Esophagus squamous epithelium (tissue), 5 donors: ENCODE measurements at places on chromosomes 7 and 10. TPM values are rescaled to one million over a fixed set of nuclear protein-coding genes. Genes with fewer than 3 reads are reported as not detected.

Gene DIP2C
- total RNA-seq = 3.1 TPM

DNA sequence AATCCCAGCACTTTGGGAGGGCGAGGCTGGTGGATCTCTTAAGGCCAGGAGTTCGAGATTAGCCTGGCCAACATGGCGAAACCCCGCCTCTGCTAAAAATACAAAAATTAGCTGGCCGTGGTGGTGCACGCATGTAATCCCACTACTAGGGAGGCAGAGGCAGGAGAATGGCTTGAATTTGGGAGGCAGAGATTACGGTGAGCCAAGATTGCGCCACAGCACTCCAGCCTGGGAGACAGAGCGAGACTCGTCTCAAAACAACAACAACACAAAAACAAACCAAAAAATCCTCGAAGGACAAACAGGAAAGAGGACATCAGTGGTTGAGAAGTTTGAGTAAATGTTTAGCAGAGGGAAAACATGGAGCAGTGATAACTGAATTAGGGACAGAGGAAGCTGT, 52.3 kb upstream of the FAM3C start:
- no peak for DNase-seq

DNA sequence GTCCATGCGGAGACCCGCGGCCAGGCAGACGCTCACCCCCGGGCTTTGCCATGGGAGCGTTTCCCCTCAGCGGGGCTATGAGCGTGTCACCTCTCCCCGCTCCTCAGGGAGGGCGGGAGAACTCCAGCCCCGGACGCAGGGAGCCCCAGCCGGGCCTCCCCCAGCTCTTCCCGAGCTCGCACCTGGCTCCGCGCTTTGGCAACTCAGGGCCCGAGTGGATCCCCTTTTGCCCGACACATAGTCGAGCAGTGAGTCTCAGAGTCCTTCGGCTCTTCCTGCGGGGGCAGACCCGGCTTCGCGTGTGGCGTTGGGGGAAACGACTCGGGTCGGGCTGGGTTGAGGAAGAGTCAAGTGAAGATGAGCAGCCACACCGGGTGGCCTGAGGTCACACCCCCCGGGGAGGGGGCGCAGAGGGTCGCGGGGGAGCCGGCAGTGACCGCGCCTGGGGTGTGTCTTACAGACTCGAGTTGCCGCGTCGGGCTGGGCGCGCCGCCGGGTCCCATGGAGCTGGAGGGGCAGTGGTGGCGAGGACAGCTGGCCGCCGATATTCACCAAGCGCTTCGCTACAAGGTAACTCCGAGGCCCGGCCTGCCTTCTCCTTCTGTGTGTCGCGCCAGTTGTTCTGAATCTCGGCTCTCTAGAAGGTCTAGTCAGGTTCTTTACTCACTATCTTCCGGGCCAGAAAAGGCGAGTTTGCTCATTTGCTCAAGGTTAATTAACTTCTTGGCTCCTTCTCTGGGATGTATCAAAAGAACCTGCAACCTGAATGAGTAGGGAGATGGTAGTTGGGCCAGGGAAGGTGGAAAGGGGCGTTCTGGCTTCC, 721 bp downstream of the CCNJ start:
- no peak for DNase-seq

Gene TMED4
- total RNA-seq = 89.3 TPM

DNA sequence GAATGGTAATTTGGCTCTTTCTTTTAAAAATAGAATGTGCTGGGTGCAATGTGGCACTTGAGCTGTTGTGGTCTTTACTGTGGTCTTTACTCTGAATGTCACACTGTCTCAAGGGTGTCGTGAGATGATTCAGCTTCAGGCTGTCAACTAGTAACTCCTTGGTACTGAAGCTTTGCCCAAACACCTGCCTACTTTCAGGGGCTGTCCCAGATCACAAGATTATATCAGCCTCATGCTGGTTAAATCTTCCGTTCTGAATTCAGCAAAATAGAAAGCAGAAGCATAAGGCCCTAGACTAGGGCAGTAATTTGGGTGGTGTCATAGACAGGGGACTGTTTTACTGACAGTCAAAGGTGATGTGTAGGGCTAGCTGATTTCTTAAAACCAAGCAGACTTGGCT, 110.9 kb downstream of the BAMBI start:
- no peak for DNase-seq

GRCh38 chr7:18590744-18591340, 95.3 kb downstream of the HDAC9 start:
- no peak for DNase-seq

Gene SPACDR
- total RNA-seq = not detected

Gene PSPH
- 13.9 TPM for total RNA-seq

GRCh38 chr10:125625586-125625985, 57.4 kb downstream of the TEX36 start:
- DNase-seq = no peak

DNA sequence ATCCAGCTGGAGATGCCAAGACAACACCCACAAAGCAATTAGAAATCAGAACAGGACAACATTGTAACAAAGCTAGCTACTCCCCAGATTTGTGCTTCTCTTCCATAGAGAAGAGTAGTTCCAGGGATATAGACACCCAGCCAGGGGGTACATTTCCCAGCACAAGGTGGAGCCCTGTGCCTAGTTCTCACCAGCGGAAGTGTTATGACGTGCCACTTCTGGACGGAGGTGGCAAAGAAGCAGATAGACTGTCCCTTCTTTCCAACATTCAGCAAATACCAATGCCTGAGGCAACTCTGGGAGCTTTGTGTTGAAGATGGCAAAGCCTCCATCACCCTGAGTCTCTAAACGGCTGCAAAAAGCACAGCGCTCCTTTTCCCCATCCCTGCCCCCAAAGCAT, 23.4 kb upstream of the GSAP start:
- DNase-seq = no peak

Gene EPHB4
- 41.2 TPM for total RNA-seq

DNA sequence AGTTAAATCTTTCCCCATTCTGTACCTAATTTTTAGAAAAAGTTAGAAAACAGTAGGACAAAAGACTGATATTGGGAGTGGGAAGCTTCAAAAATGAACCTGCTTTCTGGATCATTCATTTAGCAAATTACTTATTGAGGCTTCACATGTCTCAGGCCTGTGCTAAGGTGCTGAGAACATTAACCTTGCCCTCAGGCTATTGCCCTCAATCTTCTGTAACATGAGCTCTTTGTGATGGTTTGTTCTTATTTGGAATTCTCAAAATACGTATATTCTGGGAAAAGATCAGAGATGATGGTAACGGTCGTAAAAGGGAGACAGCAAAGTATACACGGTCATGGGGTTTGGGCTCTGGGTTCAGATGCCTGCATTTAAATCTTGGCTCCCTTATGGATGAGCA, 39.5 kb upstream of the PRKG1 start:
- no peak for DNase-seq

DNA sequence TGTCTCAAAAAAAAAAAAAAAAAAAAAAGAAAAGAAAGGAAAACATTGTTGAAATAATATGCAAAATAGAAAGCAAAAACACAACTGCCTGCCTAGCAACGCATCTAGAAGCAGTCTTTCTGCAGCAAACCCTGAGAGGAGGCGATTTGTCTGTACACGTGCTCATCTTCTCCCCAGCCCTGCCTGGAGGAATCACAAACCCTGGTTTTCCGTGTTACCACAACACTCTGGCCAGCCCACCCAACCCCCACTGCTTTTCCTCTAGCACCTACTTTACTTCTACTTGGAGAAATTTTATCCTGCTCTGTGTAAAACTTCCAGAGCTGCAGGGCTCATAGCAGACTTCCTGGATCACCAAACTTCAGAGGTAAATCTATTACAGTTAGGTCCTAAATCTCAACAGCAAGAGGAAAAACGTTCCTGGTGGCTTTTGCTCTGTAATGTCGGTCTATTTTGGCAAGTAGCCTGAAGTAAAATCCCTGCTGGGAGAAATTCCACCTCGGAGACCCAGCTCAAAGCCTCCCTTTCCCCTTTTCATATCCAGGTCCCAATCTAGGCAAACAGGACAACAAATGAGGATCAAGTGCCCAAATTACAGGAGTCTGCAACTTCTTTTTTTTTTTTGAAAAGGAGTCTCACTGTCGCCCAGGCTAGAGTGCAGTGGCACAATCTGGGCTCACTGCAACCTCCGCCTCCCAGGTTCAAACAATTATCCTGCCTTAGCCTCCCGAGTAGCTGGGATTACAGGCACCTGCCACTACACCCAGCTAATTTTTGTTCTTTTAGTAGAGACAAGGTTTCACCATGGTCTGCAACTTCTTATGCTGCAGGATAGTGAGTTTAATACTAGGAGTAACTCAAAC, 91.6 kb downstream of the DNMBP start:
- no peak for DNase-seq

GRCh38 chr7:157293413-157293788, 43.4 kb upstream of the DNAJB6 start:
- no peak for DNase-seq

DNA sequence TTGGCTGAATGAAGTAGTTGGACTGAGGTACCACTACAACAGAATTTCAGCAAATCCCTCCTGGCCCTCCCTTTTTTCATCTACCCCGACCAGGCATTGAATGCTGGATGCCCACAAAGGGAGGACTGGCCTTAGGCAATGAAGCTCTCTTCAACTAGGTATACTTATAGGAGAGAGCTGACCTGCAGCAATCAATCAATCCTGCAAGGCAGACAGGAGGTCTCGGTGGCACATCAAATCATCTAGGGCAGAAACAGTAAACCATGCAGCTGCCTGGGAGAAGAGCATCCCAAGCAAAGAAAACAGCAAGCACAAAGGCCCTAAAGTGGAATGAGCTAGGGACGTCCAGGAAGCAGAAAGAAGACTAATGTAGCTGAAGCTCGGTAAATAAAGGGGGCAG, 2.4 kb upstream of the ABRAXAS2 start:
- DNase-seq = no peak

Gene CPA1
- not detected for total RNA-seq

Gene NDUFB8
- total RNA-seq = 215 TPM

Gene PROSER2
- total RNA-seq = 15.5 TPM

GRCh38 chr10:7412928-7413282, 2.1 kb upstream of the SFMBT2 start:
- no peak for DNase-seq

GRCh38 chr7:141737118-141737835, 881 bp upstream of the SSBP1 start:
- no peak for DNase-seq

- no peak for DNase-seq
These were observed 143.4 kb downstream of the VPS50 start for GRCh38 chr7:93375603-93376002.

GRCh38 chr10:48497780-48498770, 106.8 kb downstream of the ARHGAP22 start:
- DNase-seq = no peak

DNA sequence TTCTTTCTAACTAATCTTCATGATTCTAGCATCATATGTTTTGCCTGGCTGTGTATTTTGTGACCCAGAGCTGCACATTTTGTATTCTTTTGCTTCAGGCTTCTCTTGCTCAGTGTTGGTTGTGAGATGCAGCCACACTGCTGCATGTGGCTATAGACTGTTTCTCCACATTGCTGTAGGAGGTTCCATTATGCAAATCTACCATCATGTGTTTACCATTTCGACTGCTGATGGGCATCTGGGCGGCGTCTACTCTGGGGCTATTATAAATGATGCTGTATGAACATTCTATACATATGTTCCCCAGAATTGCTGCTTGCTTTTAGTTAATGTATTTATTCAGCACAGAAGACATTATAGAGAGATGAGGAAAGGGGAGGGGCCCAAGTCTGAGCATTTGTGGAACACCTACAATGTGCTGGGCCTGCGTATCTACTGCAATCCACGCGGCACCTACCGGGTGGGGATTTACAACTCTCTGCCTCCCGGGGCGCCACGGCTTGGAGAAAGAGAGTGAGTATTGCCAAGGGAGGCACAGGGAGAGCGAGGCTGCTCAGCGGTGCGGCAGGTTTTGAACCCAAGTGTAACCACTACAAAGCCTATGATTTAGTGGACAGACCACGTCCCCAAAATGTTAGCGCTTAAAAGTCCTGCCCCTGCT, 172.5 kb downstream of the PRKAG2 start:
- DNase-seq = no peak

DNA sequence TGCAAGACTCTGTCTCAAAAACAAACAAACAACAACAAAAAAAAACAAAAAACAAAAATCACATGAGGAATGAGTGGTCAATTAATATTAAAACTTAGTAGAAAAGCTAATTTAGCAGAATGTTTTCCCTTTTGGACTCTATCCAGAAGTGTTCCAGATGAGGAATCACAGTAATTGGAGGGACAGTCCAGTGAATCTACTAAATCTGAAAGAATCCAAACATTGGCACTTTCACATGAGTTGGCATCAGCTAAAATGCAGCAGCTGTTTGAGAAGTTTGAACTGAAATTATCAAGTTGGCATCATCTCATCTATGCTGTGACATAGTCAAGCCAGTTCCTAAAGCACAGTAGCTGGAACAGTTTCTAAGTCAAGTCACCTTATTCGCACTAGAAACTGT, 367.8 kb downstream of the PPP1R3A start:
- no peak for DNase-seq

GRCh38 chr7:18890885-18891621, 226.4 kb downstream of the TWIST1 start:
- DNase-seq = no peak

DNA sequence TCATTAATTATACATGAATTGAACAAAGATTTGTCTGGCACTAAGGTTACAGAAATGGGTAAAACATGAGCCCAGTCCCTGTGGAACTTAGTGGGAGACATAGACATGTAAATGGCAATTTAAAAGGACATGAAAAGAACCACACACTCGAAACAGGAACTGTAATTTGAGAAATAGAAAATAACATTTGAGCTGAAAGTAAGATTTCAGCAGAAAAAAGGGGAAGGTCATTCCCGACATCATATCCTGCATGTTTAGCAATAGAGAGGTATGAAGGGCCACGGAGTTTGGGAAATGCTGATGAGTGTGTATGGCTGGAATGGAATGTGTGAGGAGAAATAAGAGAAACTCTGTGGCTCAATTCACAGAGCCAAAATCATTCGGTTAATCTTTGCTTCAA, 175.4 kb upstream of the AHR start:
- no peak for DNase-seq

DNA sequence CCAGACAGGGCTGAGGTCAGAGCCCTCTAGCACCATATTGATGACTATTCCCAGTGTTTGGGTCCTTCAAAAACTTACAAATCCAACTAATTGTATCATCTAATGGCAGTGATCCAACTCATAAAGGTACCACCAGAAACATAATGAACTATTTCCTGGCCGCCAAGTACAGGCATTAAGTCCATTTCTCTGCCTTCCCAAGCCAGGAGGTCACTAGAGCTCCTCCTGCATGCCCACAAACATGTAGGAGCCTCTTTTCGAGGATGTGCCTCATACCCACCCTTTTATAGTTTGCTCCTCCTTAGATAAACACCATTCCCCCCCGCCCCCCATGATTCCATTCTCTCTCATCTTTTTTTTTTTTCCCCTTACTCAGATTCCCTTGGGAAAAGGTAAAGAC, 91.3 kb downstream of the CHN2 start:
- no peak for DNase-seq

DNA sequence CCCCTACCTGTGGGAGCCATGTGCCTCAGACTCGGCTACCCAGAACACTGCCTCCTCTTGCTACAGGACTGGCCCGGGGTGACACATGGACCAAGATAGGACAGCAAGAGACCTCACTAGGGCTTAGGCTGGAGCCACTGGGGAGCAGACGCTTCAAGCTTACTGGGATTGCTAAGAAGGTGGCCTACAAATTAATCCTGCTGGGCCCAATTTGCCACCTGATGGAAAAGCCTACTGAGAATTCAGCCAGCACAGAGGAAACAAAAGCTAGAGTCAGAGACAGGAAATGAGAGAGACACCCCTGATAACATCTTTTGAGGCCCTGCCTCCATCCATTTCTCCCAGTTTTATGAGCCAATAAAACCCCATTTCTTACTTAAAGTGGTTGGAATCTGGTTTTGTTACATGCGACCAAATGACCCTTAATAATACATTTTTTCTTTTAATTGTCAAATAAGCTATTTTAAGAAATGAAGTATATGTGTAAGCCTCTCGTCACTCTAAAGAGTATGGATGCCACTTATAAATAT, 282.1 kb downstream of the CXCL12 start:
- DNase-seq = no peak
